Stimulated activated effector memory CD8-positive, alpha-beta T cell treated with anti-CD3 and anti-CD28 coated beads, Interleukin-12 subunit alpha, Interleukin-12 subunit beta, amount 100 ng/mL, for 72 hours (primary cell): ENCODE measurements at places on chromosomes 4 and X.

DNA sequence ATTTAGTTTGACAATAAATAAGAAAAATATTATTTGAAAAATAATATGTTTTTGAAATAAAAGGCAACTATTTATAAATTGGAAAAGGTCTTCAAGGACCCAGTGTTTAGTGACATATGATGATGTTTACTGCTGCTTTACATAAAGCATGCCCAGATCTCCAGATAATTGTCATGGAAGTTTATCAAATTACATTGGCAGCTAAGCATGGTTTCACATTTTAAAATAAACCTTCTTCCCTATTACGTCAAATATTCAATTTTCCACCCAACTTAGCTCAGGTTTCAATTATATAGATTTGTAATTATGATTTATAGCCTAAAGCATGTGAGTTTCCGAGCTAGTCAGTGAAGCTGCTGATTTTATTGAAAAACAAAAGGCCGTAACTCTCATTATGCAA, 417.2 kb downstream of the CFAP47 start:
- no peak for DNase-seq

GRCh38 chr4:92455951-92456350, 152.2 kb downstream of the GRID2 start:
- no peak for DNase-seq

- no peak for DNase-seq
Observed at GRCh38 chr4:104591510-104591911, 96.8 kb upstream of the CXXC4 start.

GRCh38 chrX:132984058-132984650, 25.7 kb upstream of the HS6ST2 start:
- no peak for DNase-seq

- DNase-seq = no peak
Observed at GRCh38 chrX:16711219-16711811, 1.2 kb downstream of the CTPS2 start.

GRCh38 chr4:149766135-149766534, 49.5 kb downstream of the IQCM start:
- DNase-seq = no peak

DNA sequence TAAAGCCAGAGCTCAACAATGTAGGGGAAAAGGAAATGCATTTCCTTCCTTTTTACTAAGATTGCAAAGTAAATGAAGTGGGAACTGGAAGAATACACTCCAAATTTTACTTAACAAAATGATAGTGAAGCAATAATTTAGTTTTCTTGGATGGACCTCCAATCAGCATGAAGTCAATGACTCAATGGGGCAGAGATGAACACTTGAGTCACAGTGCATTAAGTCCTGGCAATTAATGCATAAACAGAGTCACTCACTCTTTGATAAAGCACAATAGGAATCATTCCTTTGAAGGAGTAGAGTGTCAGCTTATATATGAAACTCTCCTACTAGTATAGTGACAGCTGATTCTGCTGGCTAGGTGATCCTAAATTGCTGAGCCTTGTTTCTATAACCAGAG, 66.7 kb upstream of the FRAS1 start:
- DNase-seq = no peak

DNA sequence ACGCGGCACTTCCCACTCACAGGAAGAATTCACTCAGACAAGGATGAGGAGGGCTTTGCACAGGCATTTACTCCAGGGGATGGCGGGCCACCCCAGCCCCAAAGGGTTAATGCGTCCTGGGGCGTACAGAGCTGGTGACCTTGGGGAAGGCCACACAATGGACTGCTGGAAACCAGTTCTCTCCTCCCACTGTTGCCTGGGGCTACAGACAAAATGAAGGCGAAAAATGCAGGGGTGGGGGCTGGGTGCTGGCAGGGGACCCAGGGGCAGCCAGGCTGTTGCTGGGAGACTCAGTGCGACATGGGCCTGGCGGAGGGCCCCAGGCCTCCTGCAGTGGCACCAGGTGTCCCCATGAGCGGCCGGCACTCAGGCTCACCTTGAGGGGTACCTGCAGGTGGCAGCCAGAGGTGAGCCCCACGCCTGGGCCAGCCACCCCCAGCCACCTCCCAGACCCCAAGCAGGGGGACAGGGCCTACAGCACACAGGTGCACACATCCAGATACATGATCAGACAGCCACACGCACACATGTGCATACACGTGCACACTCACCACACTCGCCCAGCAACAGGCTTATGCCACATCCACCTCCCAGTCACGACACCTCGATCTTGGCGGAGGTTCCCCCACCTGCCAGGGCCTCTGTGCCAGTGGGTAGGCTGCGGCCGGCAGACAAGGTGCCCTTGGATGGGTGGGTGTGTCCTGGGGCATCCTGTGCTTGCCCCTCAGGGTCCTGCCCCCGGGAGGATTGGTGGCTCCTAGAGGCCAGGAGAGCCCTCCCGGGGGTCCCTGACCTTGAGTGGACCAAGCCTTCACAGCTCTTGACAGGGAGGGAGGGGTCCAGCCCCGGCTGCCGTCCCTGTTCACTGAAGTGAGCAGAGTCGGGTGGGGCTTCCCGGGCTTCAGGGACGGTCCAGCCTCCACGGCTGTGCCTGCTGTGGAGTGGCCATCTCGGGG, 13.1 kb downstream of the NAT8L start:
- DNase-seq = no peak

- DNase-seq = no peak
Observed at GRCh38 chr4:150578745-150579501, 3.0 kb upstream of the MAB21L2 start.
